Activated gamma-delta T cell treated with Interleukin-2 at 50 U/mL for 16 hours (primary cell): ENCODE measurements at places on chromosomes 5 and 9.

DNA sequence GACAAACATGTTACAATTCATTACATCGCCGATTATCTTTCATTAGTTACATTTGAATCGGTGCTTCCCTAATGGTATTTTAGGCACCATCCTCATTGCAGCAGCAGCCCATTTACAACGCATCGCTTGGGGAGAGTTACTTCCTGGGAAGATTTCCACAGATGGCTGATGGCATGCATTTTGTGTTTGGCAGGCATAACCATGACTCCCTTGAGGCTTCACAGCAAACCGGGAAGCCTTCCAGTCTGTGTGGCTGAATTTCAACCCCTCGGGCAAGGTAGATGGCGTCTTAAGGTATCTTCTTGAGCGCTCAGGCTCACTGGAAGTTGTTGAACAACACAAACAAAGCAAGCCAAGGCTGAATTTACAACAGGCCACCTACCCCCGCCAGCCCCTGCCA lies 1.6 kb upstream of the DNAH5 start:
- DNase-seq: no peak

DNA sequence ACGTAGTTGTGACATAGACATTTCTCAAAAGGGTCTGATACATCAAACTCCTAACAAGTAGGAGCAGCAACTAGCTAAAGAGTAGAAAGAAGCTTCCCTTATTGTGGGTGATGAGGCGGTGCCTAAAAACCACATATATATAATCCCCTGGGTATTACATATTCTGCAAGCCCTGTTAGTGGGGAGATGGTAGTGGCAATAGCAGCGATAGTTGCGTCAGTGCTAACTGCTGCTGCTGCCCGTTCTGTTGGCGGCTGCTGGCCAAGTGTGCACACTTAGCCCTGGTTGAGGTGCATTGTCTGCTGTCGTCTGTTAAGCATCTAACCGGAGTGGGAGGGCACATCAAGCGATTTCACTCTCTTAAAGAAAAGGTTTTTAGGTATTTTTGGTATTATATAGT lies 35.8 kb downstream of the VLDLR start:
- DNase-seq: no peak

DNA sequence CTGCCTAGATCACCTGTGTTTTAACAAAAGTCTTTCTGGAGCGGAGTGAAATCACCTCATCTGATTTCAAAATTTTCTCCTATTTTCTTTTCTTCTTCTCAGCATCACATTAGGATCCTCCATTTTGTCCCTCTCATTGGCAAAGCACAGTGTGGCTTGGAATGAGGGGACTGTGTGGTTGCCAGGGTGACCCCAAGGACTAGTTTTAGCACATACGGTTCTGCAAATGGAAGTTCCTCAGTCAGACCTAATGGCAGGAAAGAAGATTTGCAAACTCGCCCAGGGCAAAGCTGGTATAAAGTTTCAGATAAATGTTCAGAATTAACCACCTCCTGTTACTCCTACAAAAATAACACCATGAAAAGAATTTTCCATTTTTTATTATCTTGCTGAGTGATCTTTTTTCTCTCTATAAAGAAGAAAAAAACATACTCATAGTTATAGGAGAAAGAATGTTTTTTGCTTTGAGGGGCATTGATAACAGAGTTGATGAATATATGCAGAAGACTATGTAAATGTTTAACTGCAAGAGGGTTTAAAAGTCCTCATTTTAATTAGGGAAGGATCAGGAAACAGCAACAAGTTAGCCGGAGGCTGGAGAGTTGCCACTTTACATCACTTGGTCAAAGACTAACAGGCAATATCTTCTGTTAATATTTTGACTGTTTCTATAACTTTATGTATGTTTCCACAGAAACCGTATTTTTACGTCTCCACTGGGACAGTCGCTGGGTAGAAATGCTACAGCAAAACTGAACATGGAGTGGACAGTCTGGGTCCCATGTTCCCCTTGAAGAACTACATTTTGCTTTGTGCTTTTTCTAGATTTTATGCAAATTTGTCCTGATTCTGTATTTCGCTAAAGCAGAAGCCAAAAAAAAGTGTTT lies 257.8 kb downstream of the NR2F1-AS1 start:
- no peak for DNase-seq

DNA sequence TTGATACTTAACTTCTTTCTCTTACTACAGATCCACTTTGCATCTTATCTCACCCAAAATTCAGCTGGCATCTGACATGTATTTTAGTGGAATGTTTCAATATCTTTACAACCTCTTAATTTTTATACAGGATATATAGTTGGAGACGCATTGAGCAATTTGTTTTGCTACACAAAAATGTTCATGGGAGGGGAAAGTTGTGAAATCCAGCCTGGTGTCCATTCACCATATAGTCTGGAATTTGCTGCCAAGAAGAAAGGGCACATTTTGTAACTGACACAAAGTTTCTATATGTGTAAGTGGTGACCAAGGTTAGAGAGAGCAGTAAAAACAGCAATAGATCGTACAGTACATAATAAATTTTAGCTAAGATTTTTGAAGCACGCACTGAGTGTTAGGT lies 14.0 kb upstream of the CHD1 start:
- DNase-seq: no peak

- DNase-seq: no peak
These were observed 13.5 kb downstream of the ZFP37 start for GRCh38 chr9:113042884-113043657.

DNA sequence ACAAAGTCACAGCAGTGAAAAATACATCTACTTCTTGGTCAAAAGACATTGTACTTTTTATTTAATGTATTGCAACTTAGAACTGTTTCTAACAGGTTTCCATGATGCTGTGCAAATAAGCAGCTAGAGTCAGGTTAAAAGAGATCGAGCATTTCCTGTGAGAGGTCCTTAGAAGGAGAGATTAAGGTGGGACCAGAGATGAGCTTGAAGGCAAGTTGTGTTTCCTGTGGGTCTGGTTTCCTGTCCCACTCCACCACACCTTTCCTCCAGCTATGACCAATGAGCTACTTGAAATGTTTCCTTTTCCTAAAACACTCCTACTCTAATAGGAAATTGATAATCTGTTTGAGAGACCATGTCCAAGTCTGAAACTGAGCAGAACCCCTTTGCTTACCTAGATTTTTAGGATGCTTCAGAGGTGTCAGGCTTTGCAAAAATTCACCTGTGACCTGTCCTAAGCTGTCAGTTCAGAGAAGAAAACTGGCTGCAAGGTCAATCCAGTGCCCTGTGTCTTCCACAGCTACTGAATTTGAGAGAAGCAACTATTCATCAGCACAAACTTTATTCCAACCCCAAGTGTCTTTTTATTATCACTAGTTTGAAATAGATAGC lies 13.1 kb upstream of the RLN1 start:
- peak; percentile 10 for DNase-seq
